ENCODE measurements at places on chromosomes 6 and 20.
A peak's percentile ranks its signal among the peaks of the same experiment; 100 is the strongest.

GRCh38 chr6:37691904-37692806, 5.5 kb downstream of the MDGA1 start:
- DNase-seq: no peak

GRCh38 chr20:51446656-51447055, 95.9 kb downstream of the NFATC2 start:
- no peak for DNase-seq

DNA sequence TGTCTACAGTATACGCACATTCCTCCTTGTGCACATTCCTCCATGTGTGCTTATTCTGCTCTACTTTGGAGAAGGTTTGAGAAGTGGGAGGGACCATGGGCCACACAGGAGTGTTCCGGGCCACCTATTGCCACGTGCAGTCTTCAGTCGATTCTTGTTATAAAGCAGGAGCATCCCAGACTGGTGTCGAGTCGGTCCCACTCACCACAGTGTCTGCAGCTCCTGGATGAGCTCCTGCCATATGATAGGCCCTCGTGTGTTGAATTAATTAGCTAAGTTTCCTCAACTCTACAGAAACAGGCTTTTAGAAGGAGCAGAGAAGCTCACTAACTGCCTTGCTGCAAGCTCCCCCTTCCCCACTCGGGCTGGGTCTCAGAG, 22.6 kb downstream of the ENTPD6 start:
- DNase-seq: no peak

DNA sequence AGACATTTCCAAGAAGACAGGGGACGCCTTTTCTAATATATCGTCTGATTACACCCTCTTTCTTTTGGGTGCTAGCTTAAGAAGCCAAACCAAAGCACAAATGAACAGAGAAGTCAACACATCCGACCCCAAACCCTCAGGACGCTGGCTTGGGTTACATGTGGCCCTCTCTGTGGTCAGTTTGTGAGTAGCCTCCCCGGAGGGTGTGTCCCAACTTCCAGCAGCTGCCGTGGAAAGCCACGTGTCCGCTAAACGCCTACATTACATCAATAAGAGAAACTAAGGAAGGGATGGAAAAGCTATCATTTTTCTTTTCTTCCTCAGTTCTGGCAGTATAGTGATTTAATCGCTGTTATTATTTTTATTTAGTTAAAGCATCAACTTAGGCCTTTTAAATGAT, 487 bp upstream of the BMP6 start:
- DNase-seq: no peak

DNA sequence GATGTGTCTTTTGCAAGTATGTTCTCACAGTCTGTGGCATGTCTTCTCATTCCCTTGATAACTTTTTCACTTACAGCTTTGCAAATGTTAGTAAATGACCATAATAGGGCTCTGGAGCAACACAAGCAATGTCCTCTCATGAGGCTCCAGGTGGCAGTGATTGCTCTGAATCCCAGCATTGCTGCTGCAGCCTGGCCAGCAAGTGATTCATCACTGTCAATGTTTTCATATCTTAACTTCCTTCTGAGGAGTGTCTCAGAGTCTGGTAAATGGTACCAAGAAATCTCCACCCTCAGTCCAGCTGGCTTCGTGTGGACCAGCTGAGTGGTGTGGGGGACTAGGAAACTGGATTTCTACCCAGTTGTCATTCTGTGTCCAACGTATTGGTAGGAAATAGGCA, 139.6 kb downstream of the MYLK4 start:
- DNase-seq: no peak

- DNase-seq: no peak
Observed at GRCh38 chr20:8234580-8234979, 102.5 kb downstream of the PLCB1 start.

DNA sequence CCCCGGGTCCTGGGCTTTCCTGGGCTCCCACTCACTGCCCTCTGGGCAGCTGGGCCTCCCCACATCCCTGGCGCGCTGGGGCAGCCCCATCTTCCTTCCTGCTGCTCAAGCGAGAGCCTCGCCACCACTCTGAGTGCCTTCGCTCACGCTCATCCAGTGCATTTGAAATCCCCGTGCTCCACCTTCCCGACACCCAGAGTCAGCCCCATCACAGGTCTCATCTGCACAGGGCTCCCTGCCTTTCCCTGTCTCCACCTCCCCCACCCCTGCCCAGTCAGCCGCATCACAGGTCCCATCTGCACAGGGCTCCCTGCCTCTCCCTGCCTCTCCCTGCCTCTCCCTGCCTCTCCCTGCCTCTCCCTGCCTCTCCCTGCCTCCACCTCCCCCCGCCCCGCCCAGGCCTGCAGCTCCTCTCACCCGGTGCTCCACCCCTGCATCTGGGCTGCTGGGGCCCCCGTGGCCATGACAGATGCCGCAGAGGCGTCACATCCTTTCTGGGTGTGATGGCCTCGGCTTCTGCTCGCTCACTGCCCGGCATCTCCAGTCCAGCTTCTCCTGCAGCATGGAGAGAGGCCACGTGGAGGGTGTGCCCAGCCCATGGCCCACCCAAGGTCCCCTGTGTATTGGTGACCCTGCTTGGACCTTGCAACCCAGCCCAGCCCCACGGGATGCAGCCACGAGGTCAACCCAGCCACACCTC, 9.0 kb upstream of the BHLHE23 start:
- no peak for DNase-seq

DNA sequence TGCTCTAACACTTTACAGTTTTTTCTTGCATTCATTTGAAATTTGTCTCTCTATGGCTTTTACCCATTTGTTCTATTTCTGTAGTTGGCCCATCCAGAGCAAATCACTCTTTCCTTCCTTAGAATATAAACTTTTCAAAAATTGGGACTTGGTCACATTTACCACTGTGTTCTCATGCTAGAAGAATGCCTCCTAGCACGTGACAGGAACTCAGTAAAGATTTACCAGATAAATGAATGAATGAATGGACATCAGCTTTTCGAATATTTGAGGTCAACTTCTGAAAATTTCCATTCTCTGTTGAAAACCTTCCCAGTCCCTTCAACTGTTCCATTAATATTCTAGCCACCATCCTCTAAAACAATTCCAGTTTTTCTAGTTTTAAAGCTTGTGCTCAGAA, 294.5 kb downstream of the CD83 start:
- no peak for DNase-seq

DNA sequence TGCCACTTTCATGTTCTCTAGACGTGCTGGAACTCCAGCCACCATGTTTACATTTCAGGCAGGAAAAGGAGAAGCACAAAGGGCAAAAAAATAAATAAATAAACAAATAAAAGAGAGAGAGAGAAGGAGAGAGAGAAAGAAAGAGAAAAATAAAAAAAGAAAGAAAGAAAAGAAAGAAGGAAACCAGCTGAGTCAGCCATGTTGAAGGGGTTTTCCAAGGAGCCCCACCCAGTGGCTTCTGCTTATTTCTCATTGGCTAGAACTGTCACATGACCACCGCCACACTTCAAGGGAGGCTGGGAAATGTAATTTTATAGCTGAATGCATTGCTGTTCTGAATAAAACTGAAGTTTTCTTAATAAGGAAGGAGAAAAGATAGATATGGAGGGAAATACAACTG, 71.1 kb downstream of the BFSP1 start:
- no peak for DNase-seq

- no peak for DNase-seq
Observed at GRCh38 chr6:122694602-122695001, 84.4 kb downstream of the PKIB start.

- DNase-seq: no peak
Observed at GRCh38 chr20:34175879-34176278, 63.8 kb upstream of the EIF2S2 start.

DNA sequence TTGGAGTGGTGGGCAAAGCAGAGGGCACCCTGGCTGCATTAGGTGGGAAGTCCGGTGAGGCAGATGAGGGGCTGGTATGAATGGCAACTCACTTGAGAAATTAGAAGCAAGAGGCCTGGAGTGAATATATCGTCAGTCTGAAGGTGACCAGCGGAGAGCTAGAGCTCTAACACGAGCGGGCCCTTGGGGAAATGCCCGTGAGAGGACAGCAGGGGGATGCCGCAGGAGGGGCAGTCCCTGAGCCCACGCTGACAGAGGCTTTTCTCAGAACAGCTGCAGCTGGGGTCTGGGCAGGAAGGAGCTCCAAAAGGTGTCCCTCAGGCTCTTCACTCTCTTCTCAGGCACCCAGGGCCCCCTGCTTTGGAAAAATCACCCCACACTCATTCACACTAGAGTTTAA, 32.0 kb upstream of the CD93 start:
- DNase-seq: no peak

GRCh38 chr20:13231031-13231752, 10.1 kb downstream of the ISM1 start:
- no peak for DNase-seq

DNA sequence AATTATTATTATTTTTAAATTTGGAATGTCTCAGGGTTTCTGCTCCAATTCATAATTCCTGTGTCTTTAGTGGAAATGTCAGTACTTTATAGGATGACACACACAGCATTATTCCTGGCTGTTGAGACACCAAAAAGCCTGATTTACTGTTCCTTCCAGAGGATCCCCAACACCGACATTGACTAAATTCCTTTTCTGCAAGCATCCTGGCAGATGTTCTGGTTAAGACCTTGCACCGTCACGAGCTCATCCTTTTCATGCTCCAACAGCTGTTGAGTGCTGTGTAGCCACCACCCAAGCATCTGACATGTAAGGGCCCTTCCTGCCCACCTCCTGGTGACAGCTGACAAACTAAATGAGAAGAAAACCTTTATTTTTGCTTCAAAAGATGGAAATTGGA, 284.3 kb upstream of the SULF2 start:
- no peak for DNase-seq

- DNase-seq: peak; percentile 12
Observed at GRCh38 chr20:16517946-16518783, 55.1 kb downstream of the KIF16B start.
